ENCODE measurements at places on chromosomes 12 and 14.
A peak's percentile ranks its signal among the peaks of the same experiment; 100 is the strongest.

DNA sequence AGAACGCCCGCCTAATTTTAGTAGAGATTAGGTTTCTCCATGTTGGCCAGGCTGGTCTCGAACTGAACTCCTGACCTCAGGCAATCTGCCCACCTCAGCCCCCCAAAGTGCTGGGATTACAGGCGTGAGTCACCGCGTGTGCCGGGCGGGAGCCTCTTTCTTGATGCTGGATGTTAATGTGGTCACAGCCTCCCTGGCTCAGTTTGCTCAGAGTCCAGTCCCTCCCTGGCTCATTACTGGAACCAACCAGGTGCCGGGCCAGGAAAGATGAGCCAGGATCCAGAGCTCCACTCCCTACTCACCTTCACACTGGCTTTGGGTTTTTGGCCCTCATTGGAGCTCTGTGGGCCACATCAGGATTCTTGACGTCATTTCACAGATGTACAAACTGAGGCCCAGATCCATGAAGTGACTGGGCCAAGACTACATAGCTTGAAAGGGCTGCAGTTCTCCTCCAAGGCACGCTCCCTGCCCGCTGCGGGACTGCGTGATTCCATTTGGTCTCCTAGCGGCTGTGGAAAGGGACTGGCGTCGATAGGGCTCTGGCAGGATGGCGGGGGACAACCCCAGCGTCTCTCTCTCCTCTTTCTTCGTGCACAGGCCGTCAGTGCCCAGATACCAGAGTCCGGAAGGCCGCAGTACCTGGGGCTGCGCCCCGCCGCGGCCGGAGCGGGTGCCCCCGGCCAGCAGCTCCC, 5.1 kb upstream of the SHMT2 start:
- DNase-seq: no peak

DNA sequence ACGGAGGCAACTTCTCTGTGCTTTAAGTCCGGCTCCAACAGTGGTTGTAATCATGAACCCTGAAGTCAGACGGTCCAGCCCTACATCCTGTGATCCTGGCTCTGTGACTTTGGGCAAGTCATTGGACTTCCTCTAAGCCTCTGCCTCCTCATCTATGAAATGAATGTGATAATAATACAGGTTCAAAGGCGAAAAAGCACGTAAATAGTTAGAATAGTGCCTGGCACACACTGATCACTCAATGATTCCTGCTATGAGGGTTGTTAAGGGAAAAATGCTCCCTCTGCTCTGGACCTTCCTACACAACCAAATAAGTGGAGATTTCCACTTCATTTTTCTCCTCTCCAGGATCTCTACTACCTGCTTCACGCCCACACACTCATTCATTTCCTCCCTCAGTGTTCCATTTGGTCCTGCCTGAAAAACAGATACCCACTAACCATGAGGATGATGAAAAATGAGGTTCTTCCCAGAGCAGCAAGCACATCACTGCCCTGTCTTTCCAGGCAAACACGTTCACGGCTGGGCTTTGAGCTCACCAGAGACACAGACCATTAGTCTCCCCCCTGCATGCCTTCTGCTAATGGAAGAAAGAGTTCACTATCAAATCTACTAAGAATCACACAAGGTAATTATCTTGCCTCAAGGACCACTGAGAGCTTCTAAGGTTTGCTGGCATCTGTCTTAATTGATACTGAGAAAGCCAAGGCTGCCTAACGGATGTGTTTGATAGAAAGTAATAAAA, 13.2 kb downstream of the NUAK1 start:
- no peak for DNase-seq

GRCh38 chr12:4275870-4276301, 2.3 kb downstream of the CCND2 start:
- DNase-seq: no peak

DNA sequence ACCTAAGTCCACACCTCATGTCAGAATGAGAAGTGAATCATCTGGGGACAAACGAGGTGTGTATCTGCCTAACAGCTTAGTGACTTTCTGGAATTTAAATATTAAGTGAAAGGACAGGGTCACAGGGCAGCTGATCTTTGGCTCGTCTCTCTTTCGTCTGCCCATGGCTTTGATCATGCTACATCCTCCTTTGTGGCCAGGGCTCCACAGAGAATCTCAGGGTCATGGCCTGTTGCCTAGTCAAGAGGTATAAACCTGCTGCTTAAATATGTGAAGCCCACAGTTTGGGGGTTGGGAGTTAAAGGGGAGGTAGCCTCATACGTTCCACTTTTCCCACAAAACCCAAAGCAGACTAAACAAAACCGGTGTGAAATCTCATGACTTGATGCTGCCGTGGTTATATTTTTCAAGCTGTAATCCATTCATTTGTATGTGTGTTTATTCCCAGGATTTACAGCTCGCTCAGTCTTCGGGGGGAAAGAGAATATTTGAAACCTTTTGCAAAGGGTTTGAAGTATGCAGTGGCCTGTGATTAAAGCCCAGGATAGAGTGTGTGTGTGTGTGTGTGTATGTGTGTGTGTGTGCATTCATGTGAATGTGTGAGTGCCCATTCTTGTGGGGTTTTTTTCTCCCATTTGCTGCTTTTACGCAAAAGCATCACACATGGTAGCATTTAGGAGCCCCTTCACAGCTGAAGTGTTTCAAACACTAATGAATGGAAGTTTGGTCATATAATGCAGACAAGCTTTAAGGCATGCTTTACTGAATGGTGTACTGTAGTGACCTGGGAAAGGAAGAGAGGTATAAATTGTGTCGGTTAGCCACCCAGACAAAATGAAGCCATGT, 137.1 kb downstream of the HMGA2 start:
- no peak for DNase-seq

- DNase-seq: no peak
These were observed 37.7 kb downstream of the KCNMB4 start for GRCh38 chr12:70403826-70404225.

DNA sequence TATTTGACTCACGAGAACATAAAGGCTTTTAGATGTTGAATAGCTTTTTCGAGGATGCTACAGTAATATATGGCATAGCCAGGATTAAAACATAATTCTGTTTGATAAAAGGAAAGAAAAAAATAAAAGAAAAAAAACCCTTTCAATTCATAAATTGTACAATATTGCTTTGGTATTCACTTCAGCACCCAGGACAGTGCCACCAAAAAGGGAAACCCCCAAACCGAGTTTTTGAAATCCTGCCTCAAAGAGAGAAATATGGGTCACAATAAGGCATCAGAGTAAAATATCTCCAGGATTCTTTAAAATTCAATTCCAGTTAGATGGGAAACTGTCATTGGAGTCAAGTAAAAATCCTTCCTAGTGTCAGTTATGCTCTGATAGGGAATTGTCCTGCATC, 551.2 kb upstream of the SEL1L start:
- no peak for DNase-seq

DNA sequence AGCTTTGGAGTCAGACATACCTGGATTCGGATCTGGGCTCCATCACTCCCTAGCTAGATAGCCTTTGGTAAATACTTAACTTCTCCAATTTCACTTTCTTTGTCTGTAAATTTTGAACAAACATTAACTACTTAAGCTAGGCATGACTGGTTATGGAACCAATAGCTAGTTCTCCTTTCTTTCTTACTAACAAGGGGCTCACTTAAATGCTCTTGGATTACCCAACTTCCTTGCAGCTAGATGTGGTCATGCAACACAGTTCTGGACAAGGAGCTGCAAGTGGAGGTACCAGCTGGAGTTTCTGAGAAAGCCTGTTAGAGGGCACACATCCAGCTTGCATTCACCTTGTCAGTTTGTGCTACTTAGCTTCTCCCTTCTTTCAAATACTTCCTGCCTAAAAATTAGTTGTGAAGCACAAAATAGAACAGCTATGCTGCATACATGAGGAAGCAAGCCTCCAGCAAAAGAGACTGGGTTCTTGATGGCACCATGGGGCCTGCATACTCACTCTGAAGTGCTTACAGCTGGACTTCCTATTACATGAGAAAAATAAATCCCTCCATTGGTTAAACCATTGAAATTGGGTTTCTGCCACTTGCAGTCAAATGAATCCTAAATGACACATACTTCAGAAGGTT, 210.1 kb upstream of the EEA1 start:
- no peak for DNase-seq

GRCh38 chr12:27276275-27276674, 32.2 kb downstream of the STK38L start:
- DNase-seq: no peak

- DNase-seq: no peak
These were observed 7.7 kb upstream of the KRT82 start for GRCh38 chr12:52413782-52414345.

DNA sequence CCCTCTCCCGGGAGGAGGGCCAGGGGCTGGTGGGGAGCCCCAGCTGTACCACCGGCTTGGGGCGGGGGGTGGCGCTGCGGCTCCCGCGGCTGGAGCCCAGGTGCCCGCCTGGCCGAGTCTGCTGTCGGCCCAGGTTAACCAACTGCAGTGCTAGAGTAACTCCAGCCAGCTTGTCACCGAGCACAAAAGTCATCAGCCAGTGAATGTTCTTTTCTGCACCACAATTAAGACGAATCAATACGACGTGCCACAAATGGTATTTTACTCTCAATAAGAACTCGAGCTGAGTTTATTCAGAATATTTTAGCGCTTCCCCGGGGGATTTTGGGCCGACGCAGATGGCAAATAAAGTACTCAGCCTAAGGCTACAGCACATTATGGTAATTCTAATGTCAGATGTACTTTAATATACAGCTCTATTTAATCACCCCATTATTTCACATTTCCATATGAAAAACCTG, 83.2 kb downstream of the BCL11B start:
- DNase-seq: no peak

GRCh38 chr12:11457996-11458645, 62.8 kb upstream of the PRB2 start:
- DNase-seq: no peak

DNA sequence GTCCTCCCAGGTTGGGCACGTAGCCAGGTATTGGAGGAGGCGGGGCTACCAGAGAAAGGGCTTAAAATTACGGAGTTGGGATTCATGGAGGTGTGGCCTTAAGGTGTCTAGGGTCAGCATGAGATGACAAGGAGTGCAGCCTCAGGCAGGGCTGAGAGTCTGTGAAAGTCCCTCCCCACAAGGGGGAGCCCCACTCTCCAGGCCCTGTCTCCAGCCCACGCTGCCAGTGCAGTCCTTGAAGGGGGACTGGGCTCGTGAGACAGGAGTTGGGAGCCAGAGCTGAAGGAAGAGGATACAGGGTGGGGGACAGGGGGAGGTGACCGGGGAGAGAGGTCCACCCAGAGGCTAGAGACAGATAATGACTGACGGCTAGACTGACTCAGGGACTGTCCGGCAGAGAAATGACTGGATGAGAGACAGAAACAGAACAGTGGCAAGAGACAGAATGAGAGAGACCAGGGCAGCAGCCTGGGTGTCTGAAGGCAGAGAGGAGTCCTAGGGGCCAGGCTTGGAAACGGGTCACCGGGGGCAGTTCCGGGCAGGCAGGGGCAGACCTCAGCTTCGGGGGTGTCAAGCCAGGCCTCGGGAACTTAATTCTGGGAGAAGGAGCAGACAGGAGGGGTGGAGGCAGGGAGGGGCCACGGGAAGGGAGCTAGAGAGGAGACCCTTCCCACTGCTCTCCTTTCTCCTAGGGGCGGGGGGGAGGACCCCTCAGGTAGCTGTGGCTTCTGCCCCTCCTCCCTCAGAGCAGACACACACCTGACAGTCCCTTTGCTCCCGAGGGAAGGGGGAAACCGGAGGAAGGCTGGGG, 970 bp downstream of the CDH24 start:
- DNase-seq: peak; percentile 59

GRCh38 chr12:115598871-115599811, 678.4 kb downstream of the MED13L start:
- DNase-seq: peak; percentile 13
